ENCODE measurements at places on chromosomes 3 and 15.

GRCh38 chr3:61685755-61686154, 124.4 kb downstream of the PTPRG start:
- no peak for DNase-seq

DNA sequence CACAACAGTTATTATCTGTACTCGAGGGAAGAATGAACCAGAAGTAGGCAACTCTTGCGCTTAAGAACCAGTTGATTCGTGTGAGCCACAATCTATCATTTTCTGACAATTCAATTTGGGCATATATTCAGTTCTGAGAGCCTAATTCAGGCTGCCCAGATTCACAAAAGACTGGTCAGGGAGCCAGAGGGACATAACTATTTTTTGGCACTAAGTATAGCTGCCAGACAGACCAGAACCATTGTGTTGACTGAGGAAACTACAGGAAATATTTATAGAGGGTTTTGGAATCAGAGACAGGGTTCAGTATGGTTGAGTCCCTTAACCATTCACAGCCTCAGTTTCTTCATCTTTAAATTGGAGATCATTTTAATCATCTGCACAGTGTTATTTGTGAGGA, 226.7 kb downstream of the TAFA4 start:
- no peak for DNase-seq

GRCh38 chr3:139764069-139764905, 86.5 kb upstream of the NMNAT3 start:
- DNase-seq, result no peak

- DNase-seq, result no peak
These were observed 104.8 kb upstream of the HERC1 start for GRCh38 chr15:63938486-63939061.

GRCh38 chr3:15634671-15635070, 33.1 kb downstream of the BTD start:
- DNase-seq, result no peak

DNA sequence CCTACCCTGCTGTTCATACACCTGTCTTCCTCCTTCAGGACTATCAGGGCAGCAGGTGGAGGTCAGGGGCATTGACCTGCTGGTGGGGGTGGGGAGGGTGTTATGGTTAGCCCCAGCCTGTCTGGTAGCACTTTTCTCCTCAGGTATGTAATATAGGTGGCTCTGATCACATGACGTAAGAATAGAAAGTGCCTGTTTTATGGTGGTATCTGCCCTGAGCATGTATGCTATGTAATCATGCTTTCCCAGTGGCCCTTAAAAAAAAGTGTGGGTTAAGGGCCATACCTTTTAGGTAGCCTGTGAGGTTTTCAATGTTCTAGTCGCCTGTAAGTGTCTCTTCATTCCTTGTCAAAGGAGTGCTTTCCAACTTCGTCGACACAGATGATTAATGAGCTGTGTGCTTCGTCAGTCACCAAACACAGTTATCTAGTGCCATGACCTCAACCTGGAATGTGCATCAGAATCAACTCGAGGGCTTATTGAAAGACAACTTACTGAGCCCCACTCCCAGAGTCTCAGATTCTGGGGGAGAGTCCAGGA, 86.3 kb downstream of the KLHL25 start:
- no peak for DNase-seq

Data from stimulated activated CD8-positive, alpha-beta memory T cell treated with anti-CD3 and anti-CD28 coated beads, Interleukin-7, amount 100 ng/mL, for 1 hour (primary cell).